ENCODE measurements at places on chromosomes 1 and 21.

GRCh38 chr1:67323087-67323486 lies 15.4 kb downstream of the IL12RB2 start:
- no peak for DNase-seq

DNA sequence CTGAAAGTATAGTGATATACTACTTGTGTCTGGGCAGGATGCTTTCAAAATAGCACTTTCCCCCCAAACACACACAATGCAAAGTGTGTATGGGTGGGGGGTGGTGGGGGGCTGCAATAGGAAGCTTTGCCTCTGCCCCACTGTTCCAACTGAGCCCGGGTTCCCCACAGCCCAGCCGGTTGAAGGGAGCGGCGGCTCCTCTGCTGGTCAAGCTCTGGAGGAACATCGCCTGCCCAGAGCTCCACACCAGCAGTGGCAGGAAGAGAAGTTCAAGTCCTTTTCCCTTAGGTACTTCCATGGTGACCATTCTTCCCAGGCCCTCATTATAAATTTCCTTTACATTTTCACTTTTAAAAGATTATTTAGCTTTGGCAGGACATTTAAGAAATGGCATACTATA lies 74.9 kb downstream of the CAPZB start:
- no peak for DNase-seq

DNA sequence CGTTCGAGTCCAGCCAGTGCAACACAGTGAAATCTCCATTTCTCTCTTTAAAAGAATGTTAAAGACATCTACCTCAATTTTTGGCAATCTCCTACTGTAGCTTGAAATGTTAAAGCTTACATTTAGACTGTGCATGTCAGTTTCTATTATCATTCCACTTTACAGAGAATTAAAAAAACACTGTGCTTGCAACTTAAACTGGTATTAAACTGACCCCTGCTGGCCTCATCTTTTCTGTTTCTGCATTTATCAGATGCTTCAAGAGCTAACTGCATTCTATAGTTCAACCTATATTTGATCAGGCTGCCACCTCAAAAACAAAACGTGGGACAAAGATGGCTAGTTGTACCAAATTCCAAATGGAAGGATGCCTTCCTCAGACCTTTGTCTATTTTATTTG lies 226.5 kb downstream of the SMYD3 start:
- DNase-seq, result peak; percentile 49

DNA sequence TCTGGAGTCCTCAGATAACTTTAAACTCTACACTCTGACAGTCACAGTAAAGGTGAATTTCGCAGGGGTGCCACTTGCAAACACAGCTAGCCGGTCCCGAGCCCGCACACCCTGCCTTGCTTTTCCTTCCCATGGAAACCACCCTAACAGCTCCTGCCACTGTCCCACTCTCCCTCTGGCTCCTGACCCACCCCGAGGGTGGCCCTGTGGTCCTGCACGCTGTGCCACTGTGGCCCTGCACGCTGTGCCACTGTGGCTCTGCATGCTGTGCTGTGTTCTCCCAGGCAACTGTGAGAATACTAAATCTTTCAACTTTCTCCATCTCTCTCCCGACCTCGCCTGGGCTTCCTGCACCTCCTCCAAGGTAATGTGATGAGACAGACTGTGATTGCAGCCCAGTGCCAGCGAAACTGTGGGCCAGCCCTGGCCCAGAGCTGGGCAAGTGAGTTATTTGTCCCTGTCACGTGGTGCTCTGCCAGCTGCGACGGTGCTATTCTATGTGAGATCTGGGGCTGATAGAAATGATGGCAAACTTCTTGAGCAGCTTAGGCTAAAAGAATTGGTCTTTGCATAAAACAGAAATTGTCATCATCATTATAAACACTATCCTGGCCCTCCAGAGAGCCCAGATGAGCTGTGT lies 63.4 kb upstream of the TARBP1 start:
- DNase-seq, result peak; percentile 83

DNA sequence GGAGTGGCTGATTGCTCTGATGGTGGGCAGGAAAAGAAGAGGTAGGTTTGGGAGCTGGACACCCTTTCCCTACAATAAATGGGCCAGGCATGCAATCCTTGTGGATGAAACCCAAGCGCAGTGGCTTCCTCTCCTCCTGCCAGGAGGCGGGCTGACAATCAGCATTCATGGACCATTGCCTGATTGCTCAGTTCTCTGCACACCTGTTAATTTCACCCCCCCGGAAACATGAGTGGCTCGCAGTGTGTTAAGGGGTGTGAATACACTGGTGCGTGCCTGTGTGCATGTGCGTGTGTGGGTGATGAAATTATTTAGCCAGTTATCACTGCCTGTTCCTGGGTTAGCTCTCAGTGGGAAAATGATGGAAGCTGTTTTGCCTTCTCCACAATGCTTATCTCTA lies 310.7 kb downstream of the PCP4 start:
- no peak for DNase-seq

GRCh38 chr1:44035726-44036408 lies 4.6 kb upstream of the SLC6A9 start:
- DNase-seq, result no peak

DNA sequence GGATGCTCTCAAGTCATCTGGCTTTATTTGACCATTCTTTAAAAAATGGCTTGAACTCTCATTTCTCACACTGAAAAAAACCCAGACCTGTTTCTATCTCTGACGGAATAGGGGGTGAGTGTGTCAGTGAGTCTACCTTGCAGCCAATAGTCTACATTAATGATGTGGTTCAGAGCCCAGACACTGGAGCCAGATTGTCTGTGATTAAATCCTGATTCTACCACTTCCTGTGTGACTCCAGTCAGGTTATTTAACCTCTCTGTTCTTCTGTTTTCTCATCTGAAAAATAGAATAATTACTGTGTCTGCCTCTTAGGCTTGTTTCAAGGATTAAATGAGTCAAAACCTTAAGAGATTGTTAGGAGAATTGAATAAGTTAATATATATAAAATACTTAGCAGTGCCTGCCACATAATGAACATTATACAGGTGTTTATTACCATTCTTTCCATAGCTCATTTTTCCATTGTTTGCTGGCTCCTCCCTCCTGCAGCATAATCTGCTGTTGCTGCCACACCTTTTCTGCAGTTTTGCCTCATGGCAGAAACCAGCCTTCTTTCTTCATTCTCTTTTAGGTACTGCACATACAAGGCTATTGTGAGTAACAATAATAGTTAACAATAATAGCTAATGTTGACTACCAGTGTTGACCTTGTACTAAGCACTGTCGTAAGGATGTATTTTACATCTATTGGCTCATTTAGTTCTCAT lies 157.6 kb upstream of the IVNS1ABP start:
- no peak for DNase-seq

GRCh38 chr1:200558866-200559459 lies 61.6 kb downstream of the KIF14 start:
- DNase-seq, result peak; percentile 61

DNA sequence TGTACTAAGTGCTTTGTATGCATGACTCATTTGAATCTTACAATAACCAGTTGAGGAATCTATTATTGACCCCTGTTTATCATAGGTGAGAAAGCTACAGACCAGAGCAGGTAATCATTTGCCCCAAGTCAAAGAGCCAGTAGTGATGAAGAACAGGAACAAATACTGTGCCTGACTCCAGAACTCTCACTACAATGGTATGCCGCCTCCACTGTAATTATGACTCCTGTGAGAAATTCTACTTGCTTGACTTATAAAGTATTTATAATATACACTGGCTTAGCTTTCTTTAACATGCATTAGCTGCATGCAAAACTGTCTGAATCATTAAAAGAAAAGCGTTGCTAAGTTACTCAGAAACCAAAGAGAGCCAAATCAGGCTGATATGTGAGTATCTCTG lies 92.6 kb downstream of the ZNF281 start:
- no peak for DNase-seq

- peak; percentile 95 for DNase-seq
Measured at GRCh38 chr1:56436912-56437417, 142.4 kb downstream of the PLPP3 start.

DNA sequence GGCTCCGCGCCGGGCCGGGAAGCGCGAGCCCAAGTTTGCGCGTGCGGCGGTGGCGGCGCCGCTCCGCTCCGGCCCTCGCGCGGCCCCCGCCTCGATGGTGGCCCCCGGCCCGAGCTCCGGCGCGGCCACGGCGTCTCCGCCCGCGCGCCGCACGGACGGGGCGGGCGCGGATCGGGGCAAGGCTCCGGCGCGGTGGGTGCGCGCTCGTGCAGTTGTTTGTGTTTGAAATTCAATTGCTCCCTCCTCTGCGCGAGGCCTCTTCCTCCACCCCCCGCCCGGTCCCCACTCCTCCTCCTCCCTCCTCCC lies at the start of gene HDGF:
TSS of gene HDGF (minus strand) at position 225 of the 306 bp plus-strand sequence. CDS start 246 bp downstream, outside the sequence.
- DNase-seq, result no peak

DNA sequence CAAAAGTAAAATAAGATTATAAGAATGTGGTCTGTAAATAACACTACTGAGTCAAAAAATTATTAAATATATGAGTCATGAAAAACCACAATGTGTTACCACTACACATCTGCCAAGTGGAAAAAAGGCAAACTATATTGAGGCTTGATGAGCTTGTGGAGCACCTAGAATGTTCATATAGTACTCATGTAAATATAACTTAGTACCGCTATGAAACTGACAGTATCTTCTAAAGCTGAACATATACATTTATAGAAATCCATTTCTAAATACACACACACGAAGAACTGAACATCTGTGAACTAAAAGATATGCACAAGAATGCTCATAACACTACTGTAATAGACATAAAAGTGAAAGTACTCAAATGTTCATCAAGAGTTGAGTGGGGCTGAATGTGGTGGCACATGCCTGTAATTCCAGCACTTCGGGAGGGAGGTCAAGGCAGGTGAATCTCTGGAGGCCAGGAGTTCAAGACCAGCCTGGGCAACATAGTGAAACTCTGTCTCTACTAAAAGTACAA lies 18.5 kb upstream of the GBP3 start:
- no peak for DNase-seq

DNA sequence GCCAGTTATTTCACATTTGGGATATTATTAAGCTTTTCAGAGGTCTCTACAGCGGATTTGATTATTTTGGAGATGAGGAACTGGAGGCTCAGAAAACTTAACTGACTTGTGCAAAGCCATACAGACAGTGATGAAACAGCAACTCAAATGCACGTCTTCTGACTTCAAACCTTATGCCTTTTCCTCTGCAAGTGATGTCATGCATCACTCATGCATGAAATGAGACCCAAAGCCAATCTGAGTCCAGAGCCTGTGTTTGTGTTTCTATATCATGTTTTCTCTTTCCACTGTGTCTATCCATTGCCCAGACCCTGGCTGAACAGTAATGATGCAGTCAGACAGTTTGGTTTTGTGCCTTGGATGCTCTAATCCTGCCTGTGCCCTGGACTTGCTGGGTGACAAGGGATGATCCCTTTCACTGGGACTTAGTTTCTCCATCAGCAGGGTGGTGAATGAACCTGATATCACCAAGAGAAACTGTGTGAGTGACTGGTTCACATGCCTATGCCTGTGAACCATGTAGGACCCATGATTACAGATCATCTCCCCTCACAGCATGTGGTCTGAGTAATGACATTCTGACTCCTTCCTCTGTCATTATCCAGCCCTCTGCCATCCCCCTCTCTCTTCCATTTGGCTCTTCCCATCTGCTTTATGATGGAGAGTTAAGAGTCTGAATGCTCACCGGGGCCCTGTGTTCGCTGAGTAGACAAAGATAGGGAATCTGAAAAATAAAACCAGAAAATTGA lies 33.4 kb downstream of the SLAMF6 start:
- no peak for DNase-seq

- no peak for DNase-seq
Measured at GRCh38 chr1:110535985-110536384, 17.0 kb upstream of the KCNA10 start.

DNA sequence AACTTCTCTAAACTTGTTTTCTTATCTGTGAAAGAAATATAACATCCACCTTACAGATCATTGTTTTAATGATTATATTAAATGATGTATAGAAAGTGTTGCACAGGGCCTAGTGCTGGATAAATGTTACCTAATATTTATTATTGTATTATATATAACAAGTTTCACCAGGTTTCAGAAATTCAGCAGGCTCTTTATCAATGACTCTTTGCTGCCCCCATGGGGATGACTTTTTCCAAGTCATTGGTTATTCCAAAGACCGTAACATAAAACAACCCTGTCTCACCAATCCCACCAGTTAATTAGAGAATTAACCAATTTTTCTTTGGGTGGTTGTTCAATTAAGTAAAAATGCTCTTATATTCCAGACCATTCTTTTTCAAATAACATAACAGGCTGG lies 7.3 kb upstream of the DEDD start:
- no peak for DNase-seq

GRCh38 chr1:110123224-110123623 lies 11.0 kb downstream of the UBL4B start:
- no peak for DNase-seq

- DNase-seq, result no peak
Measured at GRCh38 chr1:113904293-113904673, 316 bp downstream of the AP4B1 start.

DNA sequence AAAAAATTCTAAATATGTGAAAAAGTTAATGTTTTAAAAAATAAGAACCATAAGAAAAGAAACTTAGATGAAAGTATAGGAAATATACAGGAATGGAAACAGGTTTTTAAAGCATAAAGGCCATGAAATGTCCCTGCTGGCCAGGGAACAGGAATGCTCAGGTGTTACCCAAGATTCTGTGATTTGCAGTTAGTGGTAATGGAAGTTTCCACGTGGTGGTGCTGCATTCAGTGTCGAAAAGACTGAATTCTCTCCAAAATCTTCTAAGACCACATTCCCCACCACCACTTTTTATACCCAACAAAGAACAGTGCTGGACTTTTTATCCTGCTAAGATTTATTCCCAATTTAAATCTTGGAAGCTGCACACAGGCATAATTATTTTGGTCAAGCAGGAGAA lies 126.2 kb downstream of the PRRX1 start:
- no peak for DNase-seq

GRCh38 chr1:20100632-20101355 lies 18.5 kb downstream of the PLA2G2D start:
- peak; percentile 23 for DNase-seq

GRCh38 chr1:52264530-52265115 lies 101.4 kb downstream of the CC2D1B start:
- no peak for DNase-seq

DNA sequence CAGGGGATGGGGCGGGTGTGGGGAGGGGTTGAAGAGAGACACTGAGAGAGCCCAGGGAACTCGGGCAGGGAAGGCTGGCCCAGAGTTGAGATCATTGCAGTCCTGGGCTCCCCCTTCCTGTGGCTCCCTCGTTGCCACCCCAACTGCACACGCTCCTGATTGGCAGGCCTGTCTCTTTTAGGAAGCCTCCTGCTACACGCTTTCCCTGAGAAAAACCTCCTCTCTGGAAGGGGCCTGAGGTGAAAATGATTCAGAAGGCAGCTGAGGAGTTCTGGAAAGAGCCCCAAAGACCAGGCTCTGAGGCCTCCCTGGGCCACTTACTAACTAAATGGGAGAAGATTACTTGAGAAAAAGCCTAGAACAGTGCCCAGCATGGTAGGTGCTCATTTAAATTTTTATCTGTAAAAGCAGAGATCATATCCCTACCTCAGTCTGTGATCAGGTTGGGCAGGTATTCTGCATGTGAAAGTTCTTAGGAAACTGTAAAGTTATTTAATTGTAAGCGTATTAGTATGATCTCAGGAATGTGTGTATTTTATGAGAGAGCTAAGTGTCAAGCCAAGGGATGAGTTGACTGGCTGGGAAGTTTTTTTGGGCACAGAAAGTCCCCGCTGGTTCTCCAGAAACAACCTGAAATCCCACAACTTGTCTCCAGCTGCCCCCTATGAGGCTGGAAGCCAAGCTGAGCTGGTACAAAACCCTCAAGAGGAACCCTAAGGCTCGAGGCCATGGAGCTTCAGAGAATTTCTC lies 65.2 kb upstream of the EPS8L3 start:
- DNase-seq, result no peak

- no peak for DNase-seq
Measured at GRCh38 chr1:233721004-233721595, 107.2 kb downstream of the KCNK1 start.
